ENCODE measurements at places on chromosomes 2 and 18. TPM values are rescaled to one million over a fixed set of nuclear protein-coding genes. Genes with fewer than 3 reads are reported as not detected.

DNA sequence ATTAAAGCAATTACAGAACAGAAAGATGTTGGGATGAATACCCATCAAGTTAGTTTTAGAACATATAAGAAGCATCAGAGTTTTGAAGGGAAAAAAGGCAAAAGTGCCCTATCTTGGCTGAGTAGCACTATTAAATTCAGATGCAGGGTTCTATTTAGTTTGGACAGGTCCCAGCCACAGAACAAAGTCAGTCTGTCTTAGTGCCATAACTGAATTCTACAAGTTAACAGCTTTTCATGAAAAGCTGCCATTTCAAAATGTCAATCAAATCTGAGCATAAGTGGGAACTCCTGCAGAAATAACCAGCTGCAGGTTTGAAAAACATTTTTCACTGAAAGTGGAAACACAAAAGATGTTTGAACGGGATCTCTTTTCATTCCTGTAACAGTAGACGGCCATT is 160.4 kb downstream of the SRBD1 start:
- no peaks in the 10 kb centered on the region for H3K4me1 ChIP-seq
- no peak overlapping the region for H3K27ac ChIP-seq
- no peaks in the 10 kb centered on the region for H3K27me3 ChIP-seq
- DNase-seq: no peak
- no peaks in the 10 kb centered on the region for H3K36me3 ChIP-seq
- no peak overlapping the region for H3K4me3 ChIP-seq

- no peak overlapping the region for H3K4me3 ChIP-seq
- no peak for DNase-seq
- peaks cover 3% of the 10 kb centered on the region for H3K27me3 ChIP-seq
Observed at GRCh38 chr2:152071092-152071491, 27.8 kb downstream of the CACNB4 start.

GRCh38 chr18:29652797-29653196 is 1389.7 kb downstream of the DSC3 start:
- H3K36me3 ChIP-seq: no peaks in the 10 kb centered on the region
- H3K27me3 ChIP-seq: no peaks in the 10 kb centered on the region
- H3K4me1 ChIP-seq: no peaks in the 10 kb centered on the region
- no peak for DNase-seq
- no peak overlapping the region for H3K27ac ChIP-seq

GRCh38 chr18:27959101-27959500 is 217.8 kb downstream of the CDH2 start:
- DNase-seq: no peak
- H3K4me1 ChIP-seq: peaks cover 5% of the 10 kb centered on the region
- H3K27ac ChIP-seq: no peak overlapping the region
- H3K4me3 ChIP-seq: no peak overlapping the region
- no peaks in the 10 kb centered on the region for H3K36me3 ChIP-seq

DNA sequence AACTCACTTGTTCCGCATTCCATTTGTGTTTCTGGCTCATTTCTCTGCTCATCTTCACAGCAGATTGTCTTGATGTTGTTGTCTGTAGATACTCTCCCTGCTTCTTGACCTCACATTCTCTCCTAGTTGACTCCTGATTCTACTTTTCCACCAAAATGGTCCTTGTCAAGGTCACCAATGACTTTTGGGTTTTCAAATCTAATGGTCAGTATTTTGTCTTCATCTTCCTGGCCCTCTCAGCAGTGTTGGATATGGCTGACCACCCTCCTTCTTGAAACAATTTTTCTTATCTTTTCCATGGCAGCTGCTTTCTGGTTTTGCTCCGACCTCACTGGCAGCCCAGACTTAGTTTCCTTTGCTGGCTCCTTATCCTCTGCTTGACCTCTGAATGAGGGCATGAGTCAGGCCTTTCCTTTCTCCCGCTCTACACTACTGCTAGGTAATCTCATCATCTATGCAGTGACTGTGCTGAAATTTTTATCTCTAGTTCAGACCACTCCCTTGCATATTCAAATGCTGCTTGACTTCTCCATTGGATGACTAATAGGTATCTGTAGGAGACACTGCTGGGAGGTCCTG is 386.6 kb upstream of the SPRED2 start:
- DNase-seq: no peak
- no peaks in the 10 kb centered on the region for H3K4me1 ChIP-seq
- H3K27me3 ChIP-seq: no peaks in the 10 kb centered on the region
- no peak overlapping the region for H3K4me3 ChIP-seq
- H3K27ac ChIP-seq: no peak overlapping the region

GRCh38 chr18:48045744-48046143 is 115.3 kb upstream of the SMAD2 start:
- no peak overlapping the region for H3K4me3 ChIP-seq
- H3K36me3 ChIP-seq: peaks cover 11% of the 10 kb centered on the region
- no peak for DNase-seq
- peaks cover 2% of the 10 kb centered on the region for H3K4me1 ChIP-seq
- H3K27ac ChIP-seq: no peak overlapping the region

- no peak overlapping the region for H3K27ac ChIP-seq
- H3K27me3 ChIP-seq: no peaks in the 10 kb centered on the region
- no peak for DNase-seq
- H3K4me1 ChIP-seq: no peaks in the 10 kb centered on the region
- no peaks in the 10 kb centered on the region for H3K36me3 ChIP-seq
Observed at GRCh38 chr18:23596183-23596582, 9.9 kb upstream of the NPC1 start.

DNA sequence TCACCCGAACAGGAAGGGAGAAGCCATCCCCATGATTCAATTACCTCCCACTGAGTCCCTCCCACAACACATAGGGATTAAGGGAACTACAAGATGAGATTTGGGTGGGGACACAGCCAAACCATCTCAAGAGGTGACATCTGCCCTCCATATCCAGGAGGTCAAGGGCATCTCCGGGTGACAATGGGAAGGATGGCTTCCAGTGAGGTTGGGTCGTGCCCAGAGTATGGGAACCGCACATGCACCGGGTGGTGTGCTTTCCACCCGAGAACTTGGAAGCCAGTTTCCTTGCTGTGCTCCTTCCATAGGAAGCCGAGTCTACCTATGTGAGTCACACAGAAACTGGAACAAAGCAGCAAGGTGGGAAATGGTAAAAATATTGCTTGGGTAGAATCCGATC is 216.9 kb upstream of the SALL3 start:
- H3K27me3 ChIP-seq: peaks cover 2% of the 10 kb centered on the region
- H3K4me1 ChIP-seq: no peaks in the 10 kb centered on the region
- no peak overlapping the region for H3K4me3 ChIP-seq
- DNase-seq: no peak
- H3K36me3 ChIP-seq: no peaks in the 10 kb centered on the region

- H3K4me1 ChIP-seq: no peaks in the 10 kb centered on the region
- no peak overlapping the region for H3K4me3 ChIP-seq
- peaks cover 2% of the 10 kb centered on the region for H3K27me3 ChIP-seq
- peaks cover 10% of the 10 kb centered on the region for H3K36me3 ChIP-seq
- H3K27ac ChIP-seq: no peak overlapping the region
- no peak for DNase-seq
Observed at GRCh38 chr2:112794131-112794733, 9.9 kb upstream of the IL1A start.

Gene LONRF2
- total RNA-seq: 1.3 TPM

DNA sequence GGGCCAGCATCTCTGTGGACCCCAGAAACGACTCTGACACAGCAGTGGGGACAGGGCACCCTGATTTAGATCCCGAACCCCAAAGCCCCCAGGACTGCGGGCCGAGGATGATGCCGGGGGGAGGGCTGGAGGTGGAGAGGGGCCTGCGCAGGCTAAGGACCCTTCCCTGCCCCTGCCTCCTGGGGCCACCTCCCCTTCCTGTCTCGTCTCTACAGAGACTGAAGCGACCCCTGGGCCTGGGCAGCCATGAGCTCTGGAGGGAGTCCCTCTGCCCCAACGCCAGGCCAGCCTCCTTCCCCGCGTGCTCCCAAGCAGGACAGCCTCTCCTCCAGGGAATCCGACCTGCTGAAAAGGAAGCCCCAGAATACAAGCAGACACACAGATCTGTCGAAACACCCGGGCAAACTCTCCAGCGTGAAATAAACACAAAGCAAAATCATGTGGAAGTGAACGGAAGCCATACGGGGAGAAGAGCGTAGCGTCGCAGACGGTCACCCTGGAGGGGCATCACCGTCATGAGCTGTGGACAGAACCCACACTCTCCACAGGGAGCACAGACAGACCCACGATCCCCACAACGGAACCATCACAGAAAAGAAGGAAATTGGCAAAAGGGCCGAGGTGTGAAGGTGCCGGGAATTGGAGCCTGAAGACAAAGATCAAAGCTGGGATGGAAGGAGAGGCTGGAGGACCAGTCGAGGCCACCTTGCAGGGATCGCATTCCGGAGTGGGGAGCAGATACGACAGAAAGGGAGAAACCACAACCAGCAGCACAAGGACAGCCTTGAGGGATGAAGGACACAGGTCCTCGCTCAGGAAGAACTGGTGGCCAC is 51.0 kb upstream of the CTDP1 start:
- H3K36me3 ChIP-seq: peaks cover 12% of the 10 kb centered on the region
- peaks cover 4% of the 10 kb centered on the region for H3K4me1 ChIP-seq
- H3K27me3 ChIP-seq: peaks cover 8% of the 10 kb centered on the region

GRCh38 chr2:76280686-76281085 is 570.0 kb upstream of the GCFC2 start:
- peaks cover 1% of the 10 kb centered on the region for H3K4me1 ChIP-seq
- no peak for DNase-seq
- H3K27ac ChIP-seq: no peak overlapping the region
- no peaks in the 10 kb centered on the region for H3K27me3 ChIP-seq
- H3K36me3 ChIP-seq: no peaks in the 10 kb centered on the region
- no peak overlapping the region for H3K4me3 ChIP-seq

DNA sequence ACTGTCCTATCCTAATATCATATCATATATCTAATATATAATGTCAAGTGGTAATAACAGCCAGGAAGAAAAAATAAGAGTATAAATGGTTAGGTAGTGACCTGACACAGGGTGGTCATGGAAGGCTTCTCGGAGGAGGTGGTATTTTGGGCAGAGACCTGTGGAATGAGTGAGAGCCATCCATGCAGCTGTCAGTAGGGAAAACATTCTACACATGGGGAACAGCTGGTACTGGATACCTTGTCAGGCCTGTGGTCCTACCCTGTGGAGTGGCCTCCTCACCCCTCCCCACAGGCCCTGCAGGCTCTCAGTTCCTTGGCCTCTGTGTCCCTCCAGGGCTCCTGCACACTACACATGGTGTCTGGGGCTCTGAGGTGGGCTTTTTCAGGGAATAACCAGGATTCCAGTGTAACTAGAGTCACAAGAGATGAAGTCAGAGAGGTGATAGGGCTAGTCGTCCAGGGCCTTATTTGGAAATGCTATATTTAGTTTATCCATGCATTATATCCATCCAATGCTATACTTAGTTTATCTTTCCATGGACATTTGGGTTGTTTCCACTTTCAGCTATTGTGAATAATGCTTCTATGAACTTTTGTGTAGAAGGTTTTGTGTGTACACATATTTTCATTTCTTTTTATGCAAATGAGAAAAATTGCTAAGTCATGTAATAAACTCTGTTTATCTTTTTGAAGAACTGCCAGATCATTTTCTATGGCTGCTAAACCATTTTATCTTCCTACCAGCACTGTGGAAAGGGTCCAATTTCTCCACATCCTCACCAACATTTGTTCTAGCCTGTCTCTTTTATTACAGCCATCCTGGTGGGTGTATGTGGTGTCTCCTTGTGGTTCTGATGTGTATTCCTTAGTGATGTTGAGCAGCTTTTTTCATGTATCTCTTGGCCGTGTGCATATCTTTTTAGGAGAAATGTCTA is 75.6 kb downstream of the TPGS2 start:
- no peak overlapping the region for H3K27ac ChIP-seq
- no peak overlapping the region for H3K4me3 ChIP-seq
- peaks cover 4% of the 10 kb centered on the region for H3K36me3 ChIP-seq
- DNase-seq: no peak

DNA sequence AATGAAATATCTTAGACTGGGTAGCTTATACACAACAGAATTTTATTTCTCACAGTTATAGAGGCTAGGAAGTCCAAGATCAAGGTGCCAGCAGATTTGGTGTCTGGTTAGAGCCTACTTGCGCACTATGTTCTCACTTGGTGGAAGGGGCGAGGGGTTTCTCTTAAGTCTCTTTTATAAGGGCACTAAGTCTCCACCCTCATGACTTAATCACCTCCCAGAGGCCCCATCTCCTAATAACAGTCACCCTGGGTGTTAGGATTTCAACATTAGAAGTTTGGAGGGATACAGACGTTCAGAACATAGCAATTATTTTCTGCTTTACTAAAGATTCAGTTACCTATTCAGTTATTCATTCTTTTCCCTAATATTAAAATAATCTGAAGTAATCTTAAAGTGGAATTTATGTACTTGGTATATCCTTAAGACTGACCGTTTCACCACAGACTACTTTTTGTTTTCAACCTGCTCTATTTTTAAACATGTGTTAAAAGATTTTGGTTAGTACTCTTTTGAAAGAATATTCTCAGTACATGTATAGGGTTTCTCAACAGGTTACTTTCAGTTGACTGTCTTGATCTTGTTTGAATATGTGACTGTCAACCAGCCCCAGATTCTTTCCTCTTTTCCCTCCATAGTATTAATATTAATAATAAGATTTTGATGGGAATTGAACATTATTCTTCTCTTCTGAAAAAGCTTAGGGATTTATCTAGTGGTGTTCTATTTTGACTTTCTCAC is 130.0 kb downstream of the TAF4B start:
- H3K4me3 ChIP-seq: no peak overlapping the region
- H3K27ac ChIP-seq: no peak overlapping the region
- H3K27me3 ChIP-seq: no peaks in the 10 kb centered on the region
- DNase-seq: no peak
- no peaks in the 10 kb centered on the region for H3K36me3 ChIP-seq
- H3K4me1 ChIP-seq: no peaks in the 10 kb centered on the region

DNA sequence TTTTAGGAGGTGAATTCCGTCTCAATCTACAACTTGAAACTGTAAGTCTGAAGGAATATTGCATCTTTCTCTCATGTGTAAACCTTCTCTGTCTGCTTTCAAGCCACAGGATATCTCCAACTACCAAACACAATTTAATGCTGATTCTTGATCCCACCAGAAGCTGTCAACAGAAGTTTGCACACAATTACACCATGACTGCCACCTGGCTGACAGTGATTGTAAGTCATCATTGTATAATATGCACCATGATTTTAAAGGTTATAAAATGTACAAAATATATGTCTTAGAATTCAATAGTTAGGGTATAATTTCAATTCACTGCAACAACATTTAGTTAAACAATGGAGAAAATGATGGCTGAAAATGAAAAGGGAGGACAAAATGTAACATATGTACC is 18.4 kb downstream of the PREPL start:
- no peak for DNase-seq
- H3K4me3 ChIP-seq: no peak overlapping the region
- H3K27me3 ChIP-seq: no peaks in the 10 kb centered on the region
- no peaks in the 10 kb centered on the region for H3K36me3 ChIP-seq
- H3K27ac ChIP-seq: no peak overlapping the region

- peaks cover 2% of the 10 kb centered on the region for H3K4me1 ChIP-seq
- DNase-seq: no peak
- peaks cover 2% of the 10 kb centered on the region for H3K27me3 ChIP-seq
- no peaks in the 10 kb centered on the region for H3K36me3 ChIP-seq
- H3K4me3 ChIP-seq: no peak overlapping the region
Observed at GRCh38 chr2:231290321-231291015, 92.0 kb downstream of the ARMC9 start.

Gene MOCOS
- 1.3 TPM for total RNA-seq
